Stimulated activated CD4-positive, alpha-beta T cell treated with anti-CD3 and anti-CD28 coated beads, Interleukin-1b, Interleukin-23, amount 100 ng/mL, for 1 hour (primary cell): ENCODE measurements at places on chromosomes 4 and X.

GRCh38 chrX:2486476-2487133, 14.2 kb downstream of the DHRSX start:
- no peak for DNase-seq

- no peak for DNase-seq
Measured at GRCh38 chr4:140724760-140725159, 31.4 kb downstream of the TBC1D9 start.

DNA sequence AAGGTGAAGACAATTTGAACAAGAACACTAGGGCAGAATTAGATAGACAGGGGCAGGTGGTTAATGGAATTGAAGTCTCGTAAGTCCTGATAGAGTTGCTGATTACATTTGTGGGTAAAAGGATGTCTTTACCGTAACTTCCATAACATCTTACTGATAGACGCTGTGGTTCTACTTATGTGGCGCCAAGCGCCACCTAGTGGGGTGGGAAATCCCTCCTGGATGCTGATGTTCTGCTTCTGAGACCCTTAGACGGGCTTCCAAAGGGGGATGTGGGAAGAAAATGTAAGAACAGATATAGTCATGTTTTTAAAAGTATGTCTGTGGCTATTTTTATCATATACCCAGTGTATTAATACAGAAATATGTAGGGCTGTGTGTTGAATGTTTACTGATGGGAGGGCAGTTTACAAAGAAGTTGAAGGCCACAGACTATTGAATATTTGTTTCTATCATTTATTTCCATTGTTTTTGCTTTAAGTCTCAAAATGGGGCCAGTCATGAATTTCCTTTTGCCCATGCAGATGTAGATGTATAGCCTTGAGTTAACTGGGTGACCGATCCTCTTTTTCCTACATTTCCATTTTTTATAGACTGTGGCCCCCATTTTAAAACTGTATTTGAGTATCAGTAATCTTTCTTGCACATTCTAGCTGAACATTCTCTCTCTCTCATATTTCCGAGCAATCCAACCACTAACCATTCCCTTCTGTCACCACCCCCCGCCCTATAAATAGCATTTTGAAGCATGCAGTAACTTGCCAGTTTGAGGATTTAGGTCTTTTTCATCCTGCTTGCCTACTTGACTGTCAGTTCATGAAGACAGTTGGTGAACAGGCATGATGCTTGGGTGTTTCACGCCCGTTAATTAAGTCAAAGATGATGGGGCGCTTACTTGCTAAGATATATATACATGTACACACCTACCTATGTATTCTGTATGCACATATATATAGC, 12.1 kb upstream of the TLR8 start:
- no peak for DNase-seq

DNA sequence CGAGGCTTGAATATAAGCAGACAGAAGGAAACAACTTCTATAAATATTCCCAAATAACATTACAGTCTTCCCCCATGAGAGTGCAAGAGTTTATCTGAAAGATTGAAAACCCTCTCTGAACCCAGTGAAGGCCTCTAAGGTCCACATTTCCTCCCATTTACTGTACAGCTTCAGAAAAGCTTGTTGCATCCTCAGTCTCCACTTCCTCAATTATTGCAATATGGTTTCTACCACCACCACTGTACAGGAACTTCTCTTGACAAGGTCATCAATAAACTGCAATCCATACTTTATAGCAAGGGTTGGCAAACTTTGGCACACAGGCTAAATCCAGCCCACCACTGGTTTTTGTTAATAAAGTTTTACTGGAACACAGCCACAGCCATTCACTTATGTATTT, 239.0 kb downstream of the THOC2 start:
- no peak for DNase-seq

- DNase-seq, result no peak
Measured at GRCh38 chrX:54024350-54024749, 19.9 kb downstream of the PHF8 start.

- no peak for DNase-seq
Measured at GRCh38 chr4:17690898-17691297, 76.5 kb downstream of the MED28 start.

GRCh38 chr4:21191317-21191716, 491.1 kb downstream of the PACRGL start:
- DNase-seq, result no peak

- DNase-seq, result no peak
Measured at GRCh38 chr4:8585186-8585585, 5.0 kb downstream of the GPR78 start.

- DNase-seq, result no peak
Measured at GRCh38 chr4:37095925-37096324, 148.6 kb upstream of the NWD2 start.
